ENCODE measurements at places on chromosomes 5 and 9. TPM values are rescaled to one million over a fixed set of nuclear protein-coding genes. Genes with fewer than 3 reads are reported as not detected.

The ELOVL7 gene
- 6.1 TPM for total RNA-seq

The GGTA1 gene
- 6.2 TPM for total RNA-seq

The TOR4A gene
- 3.7 TPM for total RNA-seq

DNA sequence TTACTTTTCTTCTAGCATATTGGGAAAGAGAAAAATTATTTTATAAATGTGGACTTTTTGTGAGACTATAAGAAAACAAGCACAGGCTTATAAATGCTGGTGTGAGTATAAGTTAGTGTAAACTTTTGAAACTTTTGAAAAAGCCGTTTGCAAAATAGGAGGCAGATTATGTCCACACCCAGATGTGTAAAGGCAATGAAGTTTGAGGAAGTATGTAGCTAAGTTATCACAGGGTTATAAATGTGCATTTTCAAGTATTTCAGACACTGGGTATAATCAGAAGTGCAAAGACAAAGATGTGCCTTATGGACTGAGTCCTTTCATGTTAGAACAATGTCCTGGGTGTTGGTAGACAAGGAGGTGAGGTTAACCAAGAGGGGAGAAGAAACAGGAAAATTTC is 85.5 kb downstream of the ANXA1 start:
- no peak for DNase-seq

DNA sequence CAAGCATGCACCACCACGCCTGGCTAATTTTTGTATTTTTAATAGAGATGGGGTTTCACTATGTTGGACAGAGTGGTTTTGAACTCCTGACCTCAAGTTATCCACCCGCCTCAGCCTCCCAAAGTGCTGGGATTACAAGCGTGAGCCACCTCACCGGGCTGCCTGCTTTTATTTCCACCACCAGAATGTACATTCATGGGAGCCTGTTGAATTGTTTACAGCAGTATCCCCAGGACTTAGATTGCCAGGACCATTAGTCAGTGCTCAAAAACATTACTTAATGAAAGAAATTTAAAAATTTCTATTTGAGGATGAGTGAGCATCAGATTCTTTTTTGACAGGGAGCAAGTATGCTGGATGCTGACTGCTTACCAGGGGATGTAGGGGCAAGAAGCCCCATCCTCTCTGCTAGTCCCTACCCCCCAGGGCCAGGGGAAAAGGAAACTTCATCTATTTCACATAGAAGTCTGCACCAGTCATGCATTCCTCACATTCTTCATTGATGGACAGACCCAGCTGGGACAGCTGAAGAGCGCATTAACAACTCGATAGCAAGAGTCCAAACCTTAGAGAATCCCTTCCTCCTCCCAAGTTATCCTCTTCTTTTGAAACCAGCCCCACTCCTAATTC is 10.3 kb upstream of the RGMB start:
- DNase-seq = no peak

DNA sequence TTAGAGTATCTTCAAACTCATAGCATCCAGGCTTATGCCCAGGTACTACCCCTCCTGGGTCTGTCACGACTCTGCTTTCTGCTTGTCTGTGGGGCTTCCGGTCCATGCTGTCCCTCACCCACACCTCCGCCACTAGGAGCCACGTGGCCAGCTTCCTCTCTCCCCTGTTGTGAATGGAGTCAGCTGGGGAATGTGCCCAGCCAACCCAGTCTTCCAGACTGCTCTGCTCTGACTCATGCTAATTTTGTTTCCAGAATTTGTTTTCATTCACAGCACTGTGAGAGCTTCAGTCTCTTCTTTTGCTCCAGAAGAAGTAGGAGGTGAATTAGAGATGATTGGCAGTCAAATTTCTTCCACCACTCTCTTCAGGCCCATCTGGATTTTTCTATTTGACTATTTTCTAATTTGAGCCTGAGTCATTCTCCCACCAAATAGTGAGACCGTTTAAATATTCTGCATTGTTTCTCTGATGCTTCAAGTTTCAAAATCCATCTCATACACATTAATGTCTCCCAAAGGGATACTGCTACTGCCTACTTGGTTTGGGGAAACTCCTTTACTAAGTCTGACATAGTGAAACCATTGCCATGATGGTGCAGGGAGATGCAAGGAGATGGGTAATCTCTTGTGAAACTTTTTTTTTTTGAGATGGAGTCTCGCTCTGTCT is 424.1 kb upstream of the KIF2A start:
- DNase-seq = no peak

- DNase-seq = no peak
Measured at GRCh38 chr5:125476901-125477585, 730.6 kb upstream of the ZNF608 start.

DNA sequence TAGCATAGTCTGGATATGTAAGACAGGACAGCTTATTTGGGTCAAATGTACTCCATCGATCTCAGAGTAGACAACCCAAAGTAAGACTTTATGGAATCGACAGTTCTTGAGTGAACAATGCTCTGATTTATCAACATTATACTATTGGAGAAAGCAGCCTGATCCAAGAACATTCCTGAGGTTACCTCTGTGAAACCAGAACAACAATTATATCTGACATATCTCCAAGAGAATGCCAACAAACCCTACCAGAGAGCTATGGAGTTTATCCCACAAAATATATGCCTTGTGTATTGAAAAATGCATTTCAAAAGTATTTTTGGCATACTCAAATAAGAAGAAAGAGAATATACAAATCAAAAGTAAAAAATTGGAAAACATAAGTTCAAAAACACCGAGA is 1985.9 kb downstream of the EFNA5 start:
- DNase-seq = no peak

- DNase-seq = no peak
Measured at GRCh38 chr5:112005623-112005930, 248.6 kb upstream of the NREP start.

DNA sequence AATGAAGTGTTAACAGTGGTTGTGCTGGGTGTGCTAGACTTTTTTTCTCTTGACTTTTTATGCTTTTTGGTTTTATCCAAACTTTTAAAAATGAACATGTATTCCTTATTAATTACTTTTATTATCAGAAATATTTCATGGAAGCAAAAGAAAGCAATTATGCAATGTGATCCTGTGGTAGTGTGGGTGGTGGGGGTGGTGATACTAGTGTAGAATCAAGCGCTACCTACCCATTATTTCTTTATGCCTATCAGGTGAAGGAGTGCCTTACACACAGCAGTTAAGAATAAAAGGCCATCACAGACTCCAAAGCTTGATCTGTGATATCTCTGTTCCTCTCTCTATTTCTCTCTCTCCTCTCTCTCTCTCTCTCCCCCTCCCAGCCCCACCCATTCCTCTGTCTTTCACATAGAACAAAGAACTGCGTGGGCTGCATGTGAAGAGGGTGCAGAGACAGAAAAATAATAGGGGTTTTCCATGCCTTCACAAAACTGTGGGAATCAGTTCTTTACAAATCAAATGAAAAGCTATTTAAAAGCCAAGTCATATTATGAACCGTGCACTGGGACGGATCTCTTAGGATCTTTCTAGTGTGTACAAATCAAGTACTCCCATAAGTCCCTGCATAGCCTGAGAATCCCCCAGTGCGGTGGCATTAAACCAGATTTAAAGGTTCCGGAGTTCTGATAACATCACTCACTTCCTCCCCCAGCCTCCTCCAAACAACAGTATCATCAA is 351.2 kb downstream of the RAB3C start:
- no peak for DNase-seq

DNA sequence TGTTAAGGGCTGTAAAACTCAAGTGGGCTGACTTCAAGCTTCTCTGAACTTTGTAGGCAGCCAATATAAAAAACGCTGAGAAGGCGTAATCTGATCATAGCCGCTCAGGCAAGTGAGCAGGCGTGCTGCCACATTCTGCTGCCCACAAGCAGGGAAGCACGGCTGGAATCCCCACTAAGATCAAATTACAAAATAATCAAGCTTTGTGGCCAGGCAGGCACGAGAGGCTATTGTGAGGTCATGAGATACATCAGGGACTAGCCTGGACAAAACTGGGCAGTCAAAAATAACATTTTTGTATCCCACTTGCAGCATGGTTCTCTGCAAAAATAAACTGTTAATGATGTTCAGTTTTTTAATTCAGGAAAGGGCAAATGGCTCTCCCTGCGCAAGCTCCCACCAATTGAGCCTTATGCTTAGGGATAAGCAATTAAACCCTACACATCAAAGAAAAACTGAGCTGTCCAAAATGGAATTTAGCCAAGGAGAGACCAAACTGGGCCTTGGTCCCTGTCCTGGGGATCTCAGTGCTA is 64.0 kb downstream of the POU5F2 start:
- no peak for DNase-seq
